ENCODE measurements at places on chromosomes 1 and 21.

DNA sequence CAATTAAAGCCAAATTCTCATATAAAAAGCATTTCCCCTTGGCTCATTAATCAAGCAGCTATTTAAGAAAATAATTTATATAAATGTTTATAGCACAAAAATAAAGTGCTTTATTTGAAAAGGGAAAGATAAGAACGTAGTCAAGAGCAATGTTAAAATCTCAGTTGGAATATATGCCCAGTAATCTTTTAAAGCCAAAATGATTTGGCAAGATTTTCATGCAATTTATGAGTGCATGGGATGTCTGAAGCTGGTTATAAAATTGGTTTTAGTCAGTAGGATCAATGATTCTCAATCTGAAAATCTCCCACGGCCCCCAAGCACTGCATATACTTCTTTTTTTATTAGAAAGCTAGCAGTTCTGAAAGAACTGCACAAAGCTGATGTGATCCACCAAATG, 188.8 kb downstream of the RERE start:
- DNase-seq: no peak

DNA sequence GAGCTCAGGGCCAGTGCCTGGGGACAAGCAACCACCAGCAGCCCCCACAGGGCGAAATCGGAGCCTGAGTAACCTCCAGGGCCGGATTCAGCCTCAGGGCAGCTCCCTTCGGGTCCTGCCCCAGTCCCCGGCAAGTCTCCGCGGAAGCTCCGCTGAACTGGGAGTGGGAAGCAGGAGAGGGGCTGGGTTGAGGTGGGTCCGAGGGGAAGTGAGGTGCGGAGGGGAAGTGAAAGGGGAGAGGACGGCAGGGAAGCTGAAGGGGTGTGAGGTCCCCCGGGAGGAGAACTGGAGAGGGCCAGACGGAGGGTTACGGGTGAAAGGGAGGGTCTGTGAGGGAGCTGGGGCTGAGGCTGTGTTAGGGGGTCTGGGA, 560 bp downstream of the PADI2 start:
- DNase-seq: no peak

DNA sequence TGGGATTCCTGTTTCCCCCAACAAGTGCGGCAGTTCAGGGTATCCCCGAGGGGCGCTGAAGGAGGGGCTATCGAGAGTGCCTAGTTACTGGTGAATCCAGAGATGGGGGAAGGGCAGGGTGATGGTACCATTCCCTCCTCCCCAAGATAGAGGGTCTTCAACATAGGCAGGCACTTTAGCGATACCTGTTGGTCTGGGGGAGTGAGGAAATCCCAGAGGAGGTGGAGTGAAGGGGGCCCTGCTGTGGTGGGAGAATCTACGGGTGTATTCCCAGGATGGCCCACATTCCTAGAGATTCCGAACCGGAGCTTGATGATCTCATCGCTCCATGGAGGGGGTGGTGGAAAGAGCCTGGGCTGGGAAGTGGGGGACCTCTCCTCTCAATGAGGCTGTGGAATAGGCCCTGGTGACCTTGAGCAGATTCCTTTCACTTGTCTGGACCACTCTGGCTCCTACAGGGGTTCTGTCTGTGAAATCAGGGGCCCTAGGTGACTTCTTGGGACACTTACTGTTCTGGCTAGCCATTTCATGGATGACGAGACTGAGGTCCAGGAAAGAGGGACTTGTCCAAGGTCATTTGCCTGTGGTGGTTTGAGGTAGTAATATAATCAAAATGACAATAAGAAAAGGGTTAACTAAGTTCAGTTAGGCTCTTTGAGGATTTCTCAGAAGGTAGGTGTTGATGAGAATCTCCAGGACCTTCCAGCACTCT, 52.7 kb upstream of the SYNC start:
- DNase-seq: no peak

GRCh38 chr1:203526572-203526971, 32.6 kb downstream of the OPTC start:
- no peak for DNase-seq

DNA sequence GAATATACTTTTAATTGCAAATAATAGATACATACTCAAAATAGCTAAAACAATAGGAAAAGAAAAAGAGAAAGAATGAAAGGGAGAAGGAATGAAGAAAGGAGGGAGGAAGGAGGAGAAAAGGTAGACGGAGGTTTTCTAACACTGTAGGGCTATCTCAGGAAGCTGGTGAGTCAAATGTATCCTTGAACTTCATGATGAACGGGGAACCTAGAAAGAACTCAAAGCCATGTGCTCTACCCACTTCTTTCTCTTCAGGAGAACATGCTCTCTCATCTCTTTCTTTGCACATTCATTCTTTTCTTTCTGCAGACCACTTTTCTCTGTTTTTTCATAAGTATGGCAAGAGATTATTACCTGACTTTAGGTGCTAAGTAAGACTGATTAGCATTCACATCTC, 37.3 kb upstream of the ZNF644 start:
- DNase-seq: no peak

DNA sequence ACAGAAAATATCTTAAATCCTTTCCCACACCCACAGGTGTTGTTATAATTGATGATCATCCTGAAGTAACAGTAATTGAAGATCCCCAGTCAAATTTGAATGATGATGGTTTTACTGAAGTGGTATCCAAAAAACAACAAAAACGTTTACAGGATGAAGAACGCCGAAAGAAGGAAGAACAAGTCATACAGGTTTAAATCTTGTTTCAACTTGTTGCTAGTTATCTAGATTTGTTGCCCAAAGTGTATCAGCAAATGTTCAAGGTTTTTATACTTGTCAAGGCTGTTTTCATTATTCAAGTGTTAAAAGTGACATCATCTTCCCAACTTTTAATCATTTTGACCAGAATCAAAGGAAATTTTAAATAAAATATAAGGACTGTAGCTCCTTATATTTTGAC, 64.7 kb downstream of the PRRC2C start:
- no peak for DNase-seq

- DNase-seq: no peak
These were observed 530.2 kb downstream of the PTPRC start for GRCh38 chr1:199168888-199169585.

- DNase-seq: no peak
These were observed 9.1 kb downstream of the CELA2A start for GRCh38 chr1:15465674-15466073.

DNA sequence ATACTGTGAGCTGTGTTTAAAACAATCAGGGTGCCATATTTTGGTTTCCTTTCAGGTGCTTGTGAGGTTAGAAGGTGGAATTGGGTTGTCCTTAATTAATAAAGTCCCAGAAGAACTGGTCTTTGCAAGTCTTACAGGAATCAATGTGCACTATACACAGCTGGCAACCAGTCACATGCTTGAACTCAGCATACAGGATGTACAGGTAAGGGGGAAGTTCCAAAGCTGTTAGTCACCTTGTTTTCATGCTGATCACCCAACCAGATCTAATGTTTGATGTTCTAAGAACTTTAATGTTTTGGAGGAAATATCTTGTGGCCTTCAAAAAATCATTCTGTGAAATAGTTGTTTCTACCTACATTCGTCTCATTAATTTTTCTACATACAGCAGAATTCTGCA, 156.3 kb downstream of the VPS13D start:
- DNase-seq: no peak

GRCh38 chr1:107533436-107533835, 392.6 kb downstream of the NTNG1 start:
- DNase-seq: no peak

DNA sequence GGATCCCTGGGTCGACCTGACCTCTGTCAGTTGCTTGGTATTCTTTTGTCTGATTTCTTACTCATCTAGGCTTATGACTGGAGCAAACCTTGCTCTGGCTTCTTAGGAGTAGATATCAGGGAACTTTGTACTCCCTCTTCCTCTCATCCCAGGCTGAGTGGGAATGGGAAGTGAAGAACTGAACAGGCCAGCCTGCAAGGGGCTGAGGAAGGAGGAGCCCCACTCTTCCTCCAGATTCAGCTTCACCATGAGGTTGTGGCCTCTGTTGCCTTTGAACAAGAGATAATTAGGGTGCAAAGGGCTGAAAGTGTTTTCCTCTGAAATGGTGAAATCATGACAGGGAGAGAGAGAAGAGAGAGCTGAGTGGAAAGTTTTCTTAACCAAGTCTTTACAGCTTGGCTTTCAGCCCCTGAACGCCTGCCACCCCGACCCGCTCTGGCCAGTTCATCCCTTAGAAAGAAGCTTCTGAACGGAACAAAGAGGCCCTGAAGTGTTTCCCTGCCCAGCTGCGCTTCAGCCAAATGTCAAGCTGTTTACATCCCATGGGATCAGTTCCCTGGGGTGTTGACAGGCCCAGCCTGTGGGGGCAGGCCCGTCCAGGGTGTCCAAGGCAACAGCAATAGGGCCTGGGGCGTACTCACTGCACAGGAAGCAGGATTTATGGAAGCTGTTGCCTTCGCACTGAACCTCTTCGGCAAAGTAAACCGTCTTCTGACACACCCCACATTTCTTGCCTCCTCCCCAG, 11.2 kb downstream of the CSRP1 start:
- DNase-seq: peak; percentile 82

DNA sequence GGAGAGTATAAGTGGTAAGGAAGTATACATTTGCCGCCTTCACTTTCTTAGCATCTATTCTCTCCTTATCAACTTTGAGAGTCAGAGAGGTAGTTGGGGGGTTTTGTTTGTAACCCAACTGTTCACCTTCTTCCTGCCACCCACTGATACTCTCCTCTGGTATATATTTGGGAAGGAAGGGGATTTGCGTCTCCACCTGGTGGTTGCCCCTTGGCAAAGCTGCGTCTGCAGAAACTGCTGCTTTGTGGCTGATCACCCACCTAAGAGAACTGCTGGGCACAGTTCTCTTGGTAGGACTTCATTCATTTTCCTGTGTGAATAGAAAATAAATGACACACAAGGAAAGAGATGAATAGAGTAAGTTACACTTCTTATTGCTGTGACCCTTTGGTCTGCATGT, 87.0 kb downstream of the SYT14 start:
- DNase-seq: no peak

GRCh38 chr1:182107209-182107608, 45.7 kb upstream of the ZNF648 start:
- DNase-seq: no peak

GRCh38 chr1:51328279-51328678, 2.1 kb downstream of the TTC39A start:
- DNase-seq: no peak

GRCh38 chr1:4133297-4133938, 233.3 kb upstream of the C1orf174 start:
- no peak for DNase-seq

DNA sequence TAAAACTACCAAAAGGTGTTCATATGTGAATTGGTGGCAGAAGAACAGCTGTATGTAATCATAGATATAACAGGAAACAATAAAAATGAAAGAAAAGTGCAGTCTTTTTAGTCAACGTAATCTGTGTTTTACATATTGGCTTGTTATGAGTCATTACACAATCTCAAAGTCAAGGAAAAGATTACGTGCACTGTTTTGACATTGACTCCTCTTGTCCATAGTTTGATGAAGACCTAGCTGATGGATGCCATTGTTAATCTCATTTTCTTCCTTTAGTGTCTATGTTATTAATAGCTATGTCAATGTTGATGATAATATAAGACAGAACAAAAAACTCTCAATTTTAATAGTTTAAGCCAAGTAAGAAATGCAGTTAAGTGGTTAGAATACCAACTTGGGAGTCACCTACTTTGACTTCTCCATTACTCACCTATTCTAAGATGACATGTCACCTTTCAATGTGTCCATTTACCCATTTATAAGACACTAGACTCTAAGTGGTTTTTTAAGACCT, 84.5 kb upstream of the SAMSN1 start:
- DNase-seq: no peak

DNA sequence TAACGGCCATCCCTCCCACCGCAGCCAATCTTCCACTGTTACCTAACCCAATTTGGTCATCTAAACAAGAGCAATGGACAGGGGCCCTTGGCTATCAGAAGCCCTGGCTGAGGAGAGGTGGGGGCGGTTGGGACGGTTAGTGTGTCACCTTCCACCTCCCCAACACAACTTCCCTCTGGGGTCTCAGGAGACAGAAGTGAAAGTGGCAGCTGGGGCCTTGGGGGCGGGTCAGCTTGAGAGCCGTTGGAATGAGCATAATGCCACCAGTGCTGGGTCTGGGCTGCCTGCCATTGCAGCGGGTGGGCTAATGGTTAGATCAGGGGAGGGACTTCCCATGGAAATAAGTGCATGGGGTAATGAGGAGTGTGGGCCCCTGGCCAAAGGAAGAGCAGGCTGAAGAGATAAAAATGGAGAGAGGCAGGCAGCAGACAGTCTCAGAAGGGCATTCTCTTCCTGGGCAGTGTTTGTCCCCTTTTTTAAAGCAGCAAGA, 7.9 kb downstream of the MEF2D start:
- DNase-seq: no peak

DNA sequence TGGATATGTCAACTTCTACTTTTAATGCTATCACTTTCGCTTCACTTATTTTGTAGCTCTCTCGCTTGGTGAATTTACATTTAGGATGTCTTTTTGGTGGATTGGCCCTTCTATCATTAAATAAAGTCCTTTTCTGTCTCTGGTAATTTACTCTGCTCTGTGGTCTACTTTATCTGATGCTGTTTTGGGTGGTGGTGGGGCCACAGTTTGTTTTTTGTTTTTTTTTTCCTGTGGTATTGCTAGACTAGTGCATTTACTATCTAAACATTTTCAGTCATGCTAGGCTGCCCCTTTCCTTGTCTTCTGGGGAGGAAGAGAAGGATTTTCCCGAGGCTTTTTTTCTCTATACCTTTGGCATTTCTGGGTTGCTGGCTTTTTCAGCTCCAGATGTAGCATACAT, 18.1 kb upstream of the FCRLA start:
- no peak for DNase-seq

DNA sequence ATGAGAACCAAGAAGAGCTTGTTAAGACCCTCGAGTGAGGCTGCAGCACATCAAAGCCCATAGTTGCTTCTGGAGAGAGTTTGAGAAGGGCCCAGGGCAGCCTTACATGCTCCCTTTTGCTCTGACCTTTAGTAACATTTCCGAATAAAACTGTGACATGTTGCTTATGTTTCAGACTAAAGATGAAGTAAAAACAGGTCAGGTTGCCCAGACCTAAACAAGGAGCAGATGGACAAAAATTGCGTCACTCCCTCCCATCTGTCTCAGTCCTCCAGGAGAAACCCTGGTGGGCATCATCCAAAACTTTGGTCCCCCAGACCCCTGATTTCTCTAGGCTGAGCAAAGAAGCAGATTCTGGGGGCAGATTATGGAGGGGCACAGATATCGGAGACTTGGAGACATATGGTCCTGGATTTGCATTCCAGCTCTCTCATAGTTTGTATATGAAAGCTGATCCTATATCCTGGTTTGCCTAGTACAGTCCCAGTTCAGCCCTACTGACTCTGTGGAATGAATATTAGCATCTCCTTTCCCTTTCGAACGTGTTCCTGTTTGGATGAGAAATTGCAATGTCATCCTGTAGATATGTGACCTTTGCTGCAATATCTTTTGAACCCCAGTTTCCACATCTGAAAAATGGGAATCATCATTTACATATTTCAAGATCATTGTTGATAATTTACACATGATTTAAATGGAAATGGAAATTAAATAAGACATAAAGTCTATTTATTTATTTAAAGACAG, 304.9 kb upstream of the USP24 start:
- DNase-seq: no peak

DNA sequence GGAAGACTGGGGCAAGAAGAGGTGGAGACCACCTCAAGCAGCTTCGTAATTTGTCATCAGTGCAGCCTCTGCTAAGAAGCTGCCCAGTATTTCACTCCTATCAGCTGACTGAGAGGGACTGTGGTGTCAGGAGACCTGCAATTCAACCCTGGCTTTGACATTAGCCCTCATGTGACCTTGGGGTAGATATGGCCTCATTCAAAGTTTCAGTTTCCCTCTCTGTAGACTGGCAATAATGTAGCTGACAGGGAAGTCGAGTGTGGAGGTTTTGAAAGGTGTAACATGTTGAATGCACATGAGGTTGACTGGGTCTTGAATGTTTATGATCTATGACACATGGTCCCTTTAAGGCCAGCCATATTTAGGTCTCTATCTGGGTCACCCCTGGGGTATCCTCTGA, 2.2 kb upstream of the SPRR4 start:
- DNase-seq: no peak

Measured in NCI-H2081 (cell line).